AML-193 (cell line): ENCODE measurements at places on chromosomes 1 and 21.

DNA sequence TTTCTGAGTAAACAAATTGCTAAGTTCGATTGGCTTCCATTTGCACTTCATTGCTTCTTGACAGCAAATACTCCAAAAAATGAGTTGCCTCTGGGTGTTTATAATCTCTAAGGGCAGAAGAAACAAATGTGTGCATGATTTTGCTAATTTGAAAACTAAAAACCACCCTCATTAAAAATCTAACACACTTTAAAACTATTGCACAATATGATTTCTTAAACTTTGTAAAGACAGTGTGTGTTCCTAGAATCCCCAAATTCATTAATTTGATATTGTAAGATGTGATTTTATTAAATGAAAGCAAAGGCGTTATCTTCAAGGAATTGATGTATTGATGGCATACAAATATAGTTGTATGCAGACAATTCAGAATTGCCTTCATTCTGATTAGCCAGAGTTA, 350.9 kb downstream of the OLFM3 start:
- DNase-seq: no peak

- DNase-seq: no peak
Measured at GRCh38 chr1:185601189-185601588, 133.0 kb upstream of the HMCN1 start.

GRCh38 chr1:200737647-200738291, 924 bp upstream of the CAMSAP2 start:
- DNase-seq: no peak

DNA sequence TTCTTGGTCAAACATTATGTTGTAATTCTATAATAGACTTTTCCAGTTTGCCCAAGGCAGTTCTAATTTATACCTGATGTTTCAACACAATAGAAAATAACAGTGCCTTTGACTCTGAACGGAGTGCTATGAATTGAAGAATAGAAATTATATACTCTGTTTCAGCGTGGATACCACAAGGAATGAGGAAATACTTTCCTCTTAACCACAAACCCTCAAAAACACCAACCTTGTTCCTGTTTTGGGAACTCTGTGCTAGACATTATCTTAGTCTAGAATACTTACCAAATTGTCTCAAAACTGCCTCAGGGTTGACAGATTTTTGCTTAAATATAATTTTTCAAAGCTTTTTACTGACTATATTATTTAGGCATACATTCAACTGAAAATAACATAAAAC, 1629.3 kb downstream of the MRPL39 start:
- DNase-seq: peak; percentile 94

GRCh38 chr1:11500881-11501280, 21.9 kb downstream of the DISP3 start:
- no peak for DNase-seq

GRCh38 chr1:51359879-51360278, 29.5 kb upstream of the TTC39A start:
- DNase-seq: no peak

GRCh38 chr1:106524631-106525030, 531.8 kb upstream of the PRMT6 start:
- DNase-seq: no peak

DNA sequence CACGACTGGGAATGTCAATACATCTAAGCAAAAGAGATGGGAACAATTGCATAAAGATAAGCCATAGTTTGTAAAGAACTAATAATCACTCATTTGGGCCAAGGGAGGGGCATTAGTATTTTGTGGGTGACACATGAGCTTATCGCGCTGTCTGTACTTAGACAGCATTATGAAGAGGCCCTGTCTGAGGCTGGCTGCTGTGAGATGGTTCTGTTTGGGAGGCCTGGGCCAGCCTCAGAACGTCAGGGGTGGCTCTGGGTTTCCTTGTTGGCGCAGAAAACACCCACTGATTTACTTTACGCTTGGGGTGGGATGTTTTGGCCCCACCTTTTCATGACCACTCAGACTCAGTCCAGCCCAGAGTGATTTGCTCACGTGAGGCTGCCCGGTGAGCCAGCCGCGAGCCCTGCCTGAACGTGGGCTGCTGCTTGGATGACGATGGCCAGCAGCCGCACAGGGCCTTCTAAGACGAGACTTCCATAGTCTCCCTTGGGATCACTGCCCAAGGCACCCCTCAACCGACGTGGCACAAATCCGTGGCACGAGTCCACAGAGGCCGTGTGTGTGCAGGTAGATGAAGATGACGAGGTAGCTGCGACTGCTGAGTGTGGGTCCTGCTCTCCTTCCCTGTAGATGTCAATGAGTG, 18.7 kb downstream of the UMODL1 start:
- DNase-seq: no peak
